ENCODE measurements at places on chromosomes 6 and 20.
A peak's percentile ranks its signal among the peaks of the same experiment; 100 is the strongest.

GRCh38 chr6:156719720-156720563 lies 57.2 kb upstream of the ARID1B start:
- peak; percentile 21 for DNase-seq

DNA sequence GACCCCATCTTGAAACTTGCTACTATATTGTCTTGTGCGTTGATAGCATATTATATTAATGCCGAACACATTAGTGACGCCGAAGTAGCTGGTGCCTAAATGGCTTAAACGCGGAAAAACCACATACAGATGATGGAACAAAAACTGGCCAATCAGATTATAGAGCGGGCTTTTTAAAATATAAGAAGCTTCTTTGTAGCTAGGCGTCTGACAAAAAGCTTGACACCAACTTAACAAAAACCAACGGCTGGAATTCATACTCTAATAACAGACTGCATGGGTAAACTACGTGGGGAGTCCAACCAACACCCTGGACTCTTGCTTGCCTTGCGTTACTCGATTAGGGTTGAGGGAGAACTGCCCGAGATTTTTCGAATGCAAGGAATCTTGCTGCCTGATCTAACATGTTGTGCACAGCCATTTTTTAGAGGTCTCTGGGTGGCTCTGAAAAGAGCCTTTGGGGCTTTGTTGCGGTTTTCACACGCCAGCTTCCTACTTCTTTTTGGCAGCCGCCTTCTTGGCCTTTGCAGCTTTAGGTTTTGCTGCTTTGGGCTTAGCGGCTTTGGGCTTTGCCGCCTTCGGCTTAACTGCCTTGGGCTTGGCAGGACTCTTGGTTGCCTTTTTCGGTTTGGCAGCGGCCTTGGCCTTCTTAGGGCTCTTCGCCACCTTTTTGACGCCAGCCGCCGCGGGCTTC lies 45.7 kb downstream of the OR2B2 start:
- DNase-seq, result peak; percentile 5

- DNase-seq, result no peak
These were observed 273.6 kb downstream of the PACRG start for GRCh38 chr6:163001330-163001729.

DNA sequence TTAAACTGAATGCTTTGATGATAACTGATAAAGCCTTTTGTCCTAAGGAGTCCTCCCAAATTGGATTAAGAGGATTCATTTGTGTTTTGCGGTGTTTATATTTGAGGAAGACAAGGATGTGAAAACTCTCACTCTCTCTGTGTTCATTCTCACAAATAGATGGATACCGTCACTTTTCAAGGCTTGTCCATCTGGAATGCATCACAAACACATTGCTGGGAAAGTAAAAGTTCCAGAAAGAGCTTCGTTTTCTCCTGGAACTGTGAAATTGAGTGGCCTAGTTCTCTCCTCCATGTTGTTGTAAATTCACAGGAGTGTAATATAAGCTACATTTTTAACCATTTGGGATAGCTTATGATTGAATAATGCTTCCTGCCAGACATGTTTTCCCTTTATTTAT lies 581.6 kb upstream of the FLRT3 start:
- DNase-seq, result no peak

- no peak for DNase-seq
These were observed 3.9 kb downstream of the PEDS1 start for GRCh38 chr20:50149481-50150254.

Data from stimulated activated CD8-positive, alpha-beta memory T cell treated with anti-CD3 and anti-CD28 coated beads, Interleukin-4, amount 100 ng/mL, for 1 hour (primary cell).